Stimulated activated naive CD4-positive, alpha-beta T cell treated with Interleukin-2 at 50 U/mL for 16 hours (primary cell): ENCODE measurements at places on chromosomes 6 and 20.
A peak's percentile ranks its signal among the peaks of the same experiment; 100 is the strongest.

- no peak for DNase-seq
Observed at GRCh38 chr6:155152211-155153076, 111.4 kb upstream of the CLDN20 start.

DNA sequence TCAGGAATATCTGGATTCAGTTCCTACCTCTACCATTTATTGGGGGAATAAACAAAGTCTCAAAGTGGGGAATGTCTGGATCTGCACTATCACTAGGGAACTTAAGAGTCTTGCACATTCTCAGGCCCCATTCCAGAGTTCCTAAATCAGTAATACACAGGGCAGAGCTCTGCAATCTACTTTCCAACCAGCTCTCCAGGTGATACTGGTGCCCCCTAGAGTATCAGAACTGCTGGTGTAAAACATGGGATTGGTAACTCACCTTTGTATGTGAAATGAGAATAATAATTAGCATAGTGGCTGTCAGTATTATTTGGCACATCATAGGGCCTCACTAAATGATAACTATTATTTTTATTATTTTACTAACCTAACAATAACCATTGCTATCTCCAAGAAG, 278.8 kb upstream of the IMPG1 start:
- DNase-seq, result no peak

GRCh38 chr6:36954262-36954931, at the start of gene PI16:
PI16 (plus strand) TSS chr6:36954738; CDS start chr6:36954761, 23 bp downstream.
- DNase-seq, result no peak

DNA sequence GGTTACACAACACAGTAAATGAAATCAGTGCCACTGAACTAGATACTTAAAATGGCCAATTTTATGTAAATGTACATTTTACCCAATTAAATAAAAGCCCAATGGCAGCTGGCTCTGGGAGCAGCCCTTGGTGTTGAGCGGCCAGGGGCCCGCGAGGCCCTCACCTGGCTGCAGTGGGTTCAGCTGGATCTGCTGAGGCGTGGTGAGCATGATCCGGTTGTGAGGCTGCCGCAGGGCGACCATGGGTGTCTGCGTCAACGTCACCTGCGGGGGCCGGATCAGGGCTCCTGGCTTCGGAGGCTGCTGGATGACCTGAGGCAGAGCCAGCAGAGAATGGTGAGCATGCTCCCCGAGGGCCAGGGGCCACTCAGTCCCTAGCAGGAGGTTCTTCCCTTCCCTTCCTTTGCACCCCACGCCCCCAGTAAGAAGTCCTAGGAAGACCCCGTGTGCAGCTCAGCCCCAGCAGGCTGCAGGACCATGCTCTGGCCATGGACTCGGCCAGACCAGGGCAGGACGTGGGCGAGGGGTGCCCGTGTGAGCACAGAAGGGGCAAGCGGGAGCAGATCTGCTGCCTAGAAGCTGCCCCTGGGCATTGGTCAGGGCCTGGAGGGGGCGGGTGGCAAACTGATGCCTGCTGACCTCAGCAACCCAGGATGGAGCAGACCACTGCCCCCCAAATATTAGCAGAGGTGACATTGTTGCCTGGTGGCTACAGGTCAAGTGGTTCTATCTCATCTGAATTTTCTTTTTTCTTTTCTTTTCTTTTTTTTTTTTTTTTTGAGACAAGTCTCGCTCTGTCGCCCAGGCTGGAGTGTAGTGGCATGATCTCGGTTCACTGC, 61.9 kb downstream of the TAF4 start:
- DNase-seq, result no peak

DNA sequence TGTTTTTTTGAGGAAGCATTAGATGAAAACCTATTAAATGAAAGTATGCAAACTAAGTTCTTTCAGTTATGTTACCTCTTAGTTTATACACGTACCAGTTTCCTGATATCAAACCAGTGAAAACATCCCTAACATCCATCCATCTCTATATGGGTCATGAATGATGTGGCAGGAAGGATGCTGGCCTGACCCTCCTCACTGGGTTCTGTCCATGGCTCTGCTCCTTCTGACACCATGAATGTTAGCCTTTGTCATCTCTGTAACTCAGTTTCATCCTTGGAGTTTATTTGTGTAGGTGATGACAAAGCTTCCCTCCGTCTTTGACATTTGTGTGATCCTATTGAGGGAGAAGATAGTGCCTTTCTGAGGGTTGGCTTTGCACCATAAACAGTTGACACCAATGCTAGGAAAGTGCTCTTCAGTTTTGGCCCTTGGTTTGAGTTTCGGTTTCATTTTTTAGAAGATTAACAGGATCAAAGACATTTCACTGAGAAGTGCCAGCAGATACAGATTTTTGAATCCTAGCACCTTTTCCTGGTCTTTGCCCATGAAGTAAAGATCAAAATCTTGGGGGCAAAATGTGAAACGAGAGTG, 72.0 kb upstream of the SCGN start:
- no peak for DNase-seq

GRCh38 chr20:11060423-11061185, 386.8 kb upstream of the JAG1 start:
- DNase-seq, result no peak

GRCh38 chr20:37452236-37452635, 68.8 kb upstream of the NNAT start:
- no peak for DNase-seq

DNA sequence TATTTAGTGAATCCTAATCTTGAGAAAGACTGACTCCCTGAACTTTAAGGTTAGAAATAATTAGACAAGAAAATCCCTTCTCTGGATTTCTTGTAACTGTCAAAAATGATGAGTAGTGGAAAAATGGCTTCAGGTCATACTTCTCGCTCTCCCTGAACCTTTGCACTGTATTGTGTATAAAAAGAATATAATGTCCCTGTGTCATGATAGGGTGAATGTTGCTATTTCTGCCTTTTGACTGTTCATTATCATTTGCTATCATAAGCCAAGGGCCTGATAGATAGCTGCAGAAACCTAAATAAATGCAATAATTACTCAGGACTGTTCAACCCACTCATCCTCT, 39.3 kb downstream of the ALDH8A1 start:
- no peak for DNase-seq

DNA sequence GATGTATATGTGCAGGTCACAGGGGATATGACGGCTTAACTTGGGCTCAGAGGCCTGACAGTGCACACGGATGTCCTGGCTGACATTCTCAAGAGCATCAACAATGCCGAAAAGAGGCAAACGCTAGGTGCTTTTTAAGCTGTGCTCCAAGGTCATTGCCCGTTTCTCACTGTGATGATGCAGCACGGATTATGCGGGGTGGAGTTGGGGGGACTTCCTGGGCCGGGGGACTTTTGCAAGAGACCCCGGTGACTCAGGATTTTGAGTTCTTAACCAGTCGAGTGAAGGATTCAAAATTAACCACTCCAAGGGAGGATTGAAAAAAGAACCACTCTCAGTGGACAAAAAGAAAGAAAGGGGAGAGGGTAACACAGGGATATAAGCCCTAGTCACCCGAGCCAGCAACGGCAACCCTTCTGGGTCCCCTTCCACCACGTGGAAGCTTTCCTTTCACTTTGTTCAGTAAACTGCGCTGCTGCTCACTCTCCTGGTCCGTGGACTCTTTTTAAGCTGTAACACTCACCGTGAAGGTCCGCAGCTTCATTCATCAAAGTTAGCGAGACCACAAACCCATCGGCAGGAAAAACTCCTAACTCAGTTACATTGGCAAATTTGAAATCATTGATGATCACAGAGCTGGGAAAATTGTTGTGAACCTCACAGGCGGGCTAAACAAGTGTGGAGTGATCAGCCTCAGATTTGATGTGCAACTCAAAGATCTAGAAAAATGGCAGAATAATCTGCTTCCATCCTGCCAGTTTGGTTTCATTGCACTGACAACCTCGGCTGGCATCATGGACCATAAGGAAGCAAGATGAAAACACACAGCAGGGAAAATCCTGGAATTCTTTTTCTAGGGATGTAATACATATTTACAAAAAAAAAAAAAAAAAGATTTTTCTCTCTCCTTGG, 199.3 kb downstream of the ARID1B start:
- no peak for DNase-seq

GRCh38 chr6:127710668-127711067, 133.7 kb downstream of the C6orf58 start:
- no peak for DNase-seq

DNA sequence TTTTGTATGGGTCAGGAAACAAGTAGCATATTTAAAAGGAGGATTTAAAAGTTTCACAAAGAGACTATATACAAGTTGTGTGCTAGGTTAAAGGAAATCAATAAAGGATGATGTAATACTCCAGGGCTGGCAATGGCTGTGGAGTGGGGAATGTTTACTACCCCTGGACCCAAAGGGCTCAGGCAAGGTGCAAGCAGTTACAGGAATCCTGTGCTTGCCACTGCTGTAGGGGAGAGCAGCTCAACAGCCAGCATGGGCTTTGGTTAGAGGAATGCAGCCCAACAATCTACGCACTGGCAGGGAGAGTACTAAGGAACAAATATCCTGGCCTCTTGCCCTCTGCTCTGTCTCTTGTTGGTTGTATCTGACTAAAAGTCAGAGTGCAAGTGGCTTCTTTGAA, 1642.2 kb downstream of the KHDRBS2 start:
- no peak for DNase-seq

GRCh38 chr6:39152262-39152661, 37.3 kb upstream of the SAYSD1 start:
- DNase-seq, result no peak

DNA sequence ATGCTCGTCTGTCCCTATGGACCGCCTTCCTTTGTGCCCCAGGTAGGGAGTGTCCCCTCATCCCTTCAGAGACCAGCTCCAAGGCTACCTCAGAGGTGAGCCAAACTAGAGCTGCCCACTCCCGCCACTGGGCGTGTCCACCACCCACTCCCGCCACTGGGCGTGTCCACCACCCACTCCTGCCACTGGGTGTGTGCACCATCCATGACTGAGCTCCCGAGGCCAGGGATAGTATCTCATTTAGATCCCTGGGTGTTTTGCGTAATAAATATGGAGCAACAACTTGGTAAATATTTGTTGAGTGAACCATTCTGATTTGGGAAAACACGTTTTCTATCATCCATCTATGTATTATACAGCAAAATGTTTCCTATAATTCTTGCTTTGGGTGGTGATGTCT, 68.8 kb downstream of the ZBTB2 start:
- no peak for DNase-seq

DNA sequence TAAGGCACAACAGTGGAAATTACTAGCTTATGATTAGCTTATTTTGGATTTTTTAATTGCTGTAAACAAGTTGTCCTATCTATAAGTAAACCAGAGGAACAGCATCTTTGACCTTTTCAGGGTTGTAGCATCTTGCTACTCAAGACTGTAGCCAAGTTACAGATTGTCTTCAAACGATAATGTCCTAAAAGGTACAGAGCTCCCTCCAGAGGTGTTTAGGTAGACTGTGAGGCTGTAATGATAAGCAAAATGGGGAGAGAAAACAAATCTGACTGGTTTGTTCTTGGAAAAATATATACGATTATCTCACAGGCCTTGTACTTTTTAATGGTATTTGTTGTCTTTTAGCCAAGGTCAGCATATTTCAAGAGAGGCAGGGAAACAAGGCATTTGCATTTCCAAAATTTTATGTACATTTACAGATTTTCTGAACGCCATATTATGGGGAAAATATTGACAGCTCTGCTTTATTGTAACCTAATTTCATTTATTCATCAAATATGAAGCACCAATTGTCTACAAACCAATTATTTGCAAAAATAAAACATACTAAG, 273.4 kb downstream of the MEI4 start:
- no peak for DNase-seq

DNA sequence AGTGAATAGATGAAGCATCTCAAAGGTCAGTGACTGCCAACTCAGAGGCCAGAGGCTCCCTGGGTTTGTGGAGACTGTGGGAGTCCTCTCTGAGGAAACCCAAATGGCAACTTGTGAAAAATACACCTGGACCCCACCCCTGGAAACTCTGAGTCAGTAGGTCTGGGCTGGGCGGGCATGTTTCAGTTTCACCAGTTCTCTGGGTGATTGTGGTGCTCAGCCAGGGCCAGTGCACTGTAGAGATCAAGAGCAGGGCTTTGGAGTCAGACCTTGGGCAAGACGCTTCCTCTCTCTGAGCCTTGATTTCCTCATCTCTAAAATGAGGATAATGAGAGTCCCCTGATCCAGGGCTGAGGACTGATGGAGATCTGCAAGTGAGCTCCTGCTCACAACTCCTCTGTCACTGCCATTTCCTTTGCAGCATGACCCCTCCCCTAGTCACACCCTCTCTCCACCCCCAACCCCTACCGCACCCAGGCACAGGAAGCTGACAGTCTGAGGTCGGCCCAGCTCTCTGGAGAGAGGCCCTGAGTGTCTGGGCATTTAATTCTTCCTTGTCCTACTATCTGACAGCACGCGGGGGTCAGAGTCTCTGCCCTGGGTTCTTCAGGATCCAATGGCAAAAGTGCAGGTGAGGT, 5.1 kb downstream of the DEF6 start:
- DNase-seq, result peak; percentile 83

- no peak for DNase-seq
Observed at GRCh38 chr6:150084426-150084825, 15.5 kb upstream of the ULBP3 start.

DNA sequence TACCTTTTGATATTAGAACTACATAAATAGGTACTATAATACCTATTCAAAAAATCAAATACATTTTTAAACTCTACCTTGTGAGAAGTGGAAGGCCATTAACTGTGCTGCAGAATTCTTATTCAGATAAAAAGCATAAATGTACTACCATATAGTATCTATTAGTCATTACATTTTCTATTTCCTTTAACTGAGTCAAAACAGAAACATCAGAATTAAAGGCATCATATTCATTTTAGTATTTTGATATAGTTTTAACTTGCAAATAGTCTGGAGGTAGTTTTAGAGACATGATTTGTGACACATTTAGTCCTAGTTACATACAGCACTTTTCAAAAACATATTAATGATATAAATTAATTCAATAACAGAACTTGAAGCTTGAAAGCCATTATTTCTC, 39.9 kb upstream of the TAB2 start:
- DNase-seq, result no peak

DNA sequence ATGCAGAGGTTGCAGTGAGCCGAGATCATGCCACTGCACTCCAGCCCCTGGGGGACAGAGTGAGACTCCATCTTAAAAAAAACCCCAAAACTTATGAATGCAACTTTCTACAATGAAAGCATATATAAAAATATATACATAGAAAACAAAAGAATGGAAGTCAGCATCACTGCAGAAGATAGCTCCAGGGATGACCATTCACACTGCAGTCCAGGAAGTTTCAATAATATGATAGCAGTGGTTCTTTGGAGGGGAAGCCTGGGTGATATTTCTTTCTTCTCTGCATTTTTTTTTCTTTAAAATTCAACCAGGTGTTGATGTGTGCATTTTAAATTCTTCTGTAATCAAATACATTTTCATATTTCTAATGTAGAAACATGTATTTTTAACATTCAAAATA, 12.3 kb downstream of the HLA-G start:
- no peak for DNase-seq
